T-cell (primary cell): ENCODE measurements at places on chromosomes 5 and 9.

GRCh38 chr5:77777281-77777892 lies 1.2 kb upstream of the TBCA start:
- no peak for DNase-seq

DNA sequence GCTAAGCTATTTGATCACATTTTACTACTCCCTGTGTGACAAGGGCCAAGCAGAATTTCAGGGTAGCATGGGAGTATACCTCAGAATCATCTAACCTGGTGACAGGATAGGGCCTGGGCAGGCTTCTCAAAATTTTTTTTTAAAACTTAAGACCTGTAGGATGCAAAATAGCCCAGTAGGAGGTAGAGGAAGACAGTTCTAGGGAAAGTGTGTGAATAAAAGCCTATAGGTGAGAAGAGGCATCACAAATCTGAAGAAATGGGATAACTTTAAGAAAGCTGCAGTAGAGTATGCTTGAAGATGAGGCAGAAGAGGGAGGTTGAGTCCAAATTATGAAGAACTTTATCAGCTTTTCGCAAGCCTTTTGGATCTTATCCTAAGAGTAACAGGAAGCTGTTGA lies 32.3 kb downstream of the CNTRL start:
- no peak for DNase-seq

DNA sequence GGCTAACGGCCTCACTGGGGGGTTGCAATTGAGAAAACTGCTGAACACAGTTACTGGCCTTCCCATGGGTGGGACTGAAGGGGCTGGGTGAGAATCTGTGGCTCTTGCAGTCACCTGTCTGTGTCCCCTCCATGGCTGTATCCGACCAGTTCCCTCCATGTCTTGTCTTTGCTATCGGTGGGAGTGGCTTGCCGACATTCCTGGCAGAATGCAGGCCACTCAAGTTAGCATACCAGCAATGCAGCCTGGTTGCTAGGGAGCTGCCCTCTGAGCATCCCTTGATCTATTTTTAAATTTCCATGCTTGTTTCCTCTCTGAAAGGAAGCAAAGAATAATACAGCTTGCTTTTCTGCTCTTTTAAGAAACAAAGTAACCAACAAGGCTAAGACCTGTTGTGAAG lies 1509.7 kb upstream of the WWC1 start:
- no peak for DNase-seq

GRCh38 chr9:2610985-2611384 lies 10.6 kb upstream of the VLDLR start:
- no peak for DNase-seq

DNA sequence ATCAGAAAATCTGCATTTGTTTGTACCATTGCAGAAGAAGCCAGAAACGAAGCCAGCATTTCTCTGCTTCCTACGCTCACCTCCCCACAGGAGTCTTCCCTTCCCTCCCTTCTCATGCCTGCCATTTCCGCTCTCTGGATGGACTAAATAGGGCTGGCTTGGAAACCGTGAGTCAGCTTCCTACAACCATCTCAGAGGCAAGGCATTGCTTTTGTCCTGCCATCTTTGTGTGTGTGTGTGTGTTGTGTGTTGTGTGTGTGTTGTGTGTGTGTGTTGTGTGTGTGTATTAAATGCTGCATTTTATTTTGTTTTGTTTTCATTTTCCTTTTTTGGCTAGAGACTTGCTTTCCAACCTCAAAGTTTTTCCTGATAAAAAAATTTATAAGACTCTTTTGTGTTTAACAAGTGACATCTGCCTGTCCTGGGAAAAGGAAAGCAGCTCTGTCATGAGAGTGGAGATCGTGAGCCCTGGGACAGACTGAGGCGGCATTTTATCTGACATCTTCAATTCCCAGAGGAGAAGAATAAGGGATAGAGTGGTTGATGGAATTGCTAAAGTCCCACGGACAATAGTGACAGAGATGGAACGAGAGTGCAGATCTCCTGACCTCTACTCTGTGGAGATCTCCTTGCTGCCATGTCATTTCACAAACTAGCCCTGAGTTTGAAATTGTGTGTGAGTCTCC lies 7.5 kb upstream of the EGFLAM start:
- DNase-seq, result no peak

- DNase-seq, result no peak
Observed at GRCh38 chr5:180438785-180439780, 55.1 kb upstream of the CNOT6 start.

- DNase-seq, result no peak
Observed at GRCh38 chr5:36569491-36569890, 36.9 kb upstream of the SLC1A3 start.

GRCh38 chr5:137693951-137694721 lies 41.8 kb downstream of the KLHL3 start:
- no peak for DNase-seq

GRCh38 chr5:62127098-62127736 lies 178.8 kb upstream of the KIF2A start:
- DNase-seq, result no peak

DNA sequence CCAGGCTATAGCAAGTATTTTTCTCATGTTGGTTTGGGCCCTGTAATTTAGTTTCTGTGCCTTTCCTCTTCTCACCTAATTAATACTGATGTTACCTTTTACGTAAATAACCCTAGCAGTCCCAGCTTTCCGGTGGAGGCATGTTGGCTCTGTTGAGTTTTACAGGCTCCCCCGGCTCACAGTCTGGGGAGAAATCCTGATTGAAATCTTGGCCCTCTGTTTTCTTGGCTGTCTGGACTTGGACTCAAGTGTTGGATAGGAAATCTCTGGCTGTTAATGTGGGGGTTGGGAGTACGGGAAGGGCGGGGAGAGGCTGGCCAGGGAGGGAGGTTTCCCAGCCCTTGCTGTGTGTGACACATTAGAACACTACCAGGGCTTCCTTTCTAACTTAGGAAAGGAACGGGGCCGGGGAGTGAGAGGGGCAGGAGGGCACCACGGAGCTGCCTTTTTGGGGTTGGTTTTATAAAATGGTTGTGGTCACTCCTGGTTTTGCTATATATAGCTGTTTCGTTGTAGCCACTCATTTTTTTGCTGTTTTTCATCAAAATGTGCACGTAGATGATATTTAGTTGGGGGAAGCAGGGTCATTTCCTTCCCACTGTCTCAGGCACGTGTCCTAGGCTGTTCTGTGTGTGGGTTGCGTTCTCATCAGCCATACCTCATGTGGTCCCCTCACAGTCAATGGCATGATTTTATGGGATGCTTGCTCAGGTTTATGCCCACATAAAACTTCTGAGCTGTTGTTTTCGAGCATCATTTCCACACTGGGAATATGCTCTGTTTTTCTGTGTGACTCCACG lies 11.0 kb downstream of the TRIO start:
- no peak for DNase-seq

GRCh38 chr9:78963911-78964310 lies 607.9 kb upstream of the TLE4 start:
- no peak for DNase-seq

- DNase-seq, result no peak
Observed at GRCh38 chr9:110579034-110579861, at the start of gene SVEP1. Gene SVEP1, minus strand, starts transcription at chr9:110579741. Its CDS starts 198 bp downstream, at chr9:110579543.

DNA sequence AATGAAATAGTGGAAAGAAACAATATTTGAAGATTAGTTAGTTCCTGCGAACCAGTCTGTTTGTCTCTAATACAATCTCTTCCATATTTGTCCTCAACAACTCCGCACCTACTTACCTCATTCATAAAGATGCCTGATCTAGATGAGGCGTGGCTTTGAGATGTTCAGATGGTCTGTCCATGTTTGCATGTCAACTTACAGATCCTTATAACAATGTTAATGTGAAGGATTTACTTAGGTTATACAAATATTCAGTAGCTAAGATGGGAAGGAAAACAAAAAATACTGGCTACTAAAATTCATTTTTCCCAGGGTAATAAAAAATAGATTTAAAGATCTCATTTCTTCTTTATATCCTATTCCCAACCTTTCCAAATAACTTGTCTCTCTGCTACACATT lies 8.3 kb downstream of the CDC14B start:
- no peak for DNase-seq

DNA sequence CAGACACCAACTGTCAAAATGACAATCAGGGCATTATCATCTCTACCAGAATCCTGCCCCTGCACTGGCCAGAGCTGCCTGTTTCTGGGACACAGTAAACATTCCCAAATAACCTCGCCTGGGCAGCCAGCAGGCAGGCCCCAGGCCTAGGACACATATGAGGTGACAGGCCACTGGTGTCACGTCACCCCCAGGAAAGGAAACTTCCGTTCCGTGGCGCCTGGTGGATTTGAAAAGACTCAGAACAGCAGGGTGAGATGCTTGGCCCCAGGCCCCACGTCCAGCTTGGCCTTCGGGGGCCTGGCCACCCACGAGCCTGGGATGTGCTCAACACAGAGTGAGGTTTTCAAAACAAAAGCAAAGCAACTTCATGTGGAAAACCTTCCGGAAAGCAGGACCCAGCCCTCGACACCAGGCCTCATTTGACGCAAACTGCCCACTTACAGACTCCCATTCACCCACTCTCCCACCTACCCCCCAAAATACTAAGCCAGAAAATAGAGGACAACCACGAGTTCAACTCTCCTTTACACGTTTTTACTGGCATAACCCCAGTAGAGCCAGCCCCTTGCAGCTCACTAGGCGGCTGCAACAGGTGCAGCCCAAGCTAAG lies 1.2 kb downstream of the SEMA4D start:
- peak; percentile 39 for DNase-seq

- DNase-seq, result no peak
Observed at GRCh38 chr5:82331557-82331956, 53.4 kb upstream of the RPS23 start.

DNA sequence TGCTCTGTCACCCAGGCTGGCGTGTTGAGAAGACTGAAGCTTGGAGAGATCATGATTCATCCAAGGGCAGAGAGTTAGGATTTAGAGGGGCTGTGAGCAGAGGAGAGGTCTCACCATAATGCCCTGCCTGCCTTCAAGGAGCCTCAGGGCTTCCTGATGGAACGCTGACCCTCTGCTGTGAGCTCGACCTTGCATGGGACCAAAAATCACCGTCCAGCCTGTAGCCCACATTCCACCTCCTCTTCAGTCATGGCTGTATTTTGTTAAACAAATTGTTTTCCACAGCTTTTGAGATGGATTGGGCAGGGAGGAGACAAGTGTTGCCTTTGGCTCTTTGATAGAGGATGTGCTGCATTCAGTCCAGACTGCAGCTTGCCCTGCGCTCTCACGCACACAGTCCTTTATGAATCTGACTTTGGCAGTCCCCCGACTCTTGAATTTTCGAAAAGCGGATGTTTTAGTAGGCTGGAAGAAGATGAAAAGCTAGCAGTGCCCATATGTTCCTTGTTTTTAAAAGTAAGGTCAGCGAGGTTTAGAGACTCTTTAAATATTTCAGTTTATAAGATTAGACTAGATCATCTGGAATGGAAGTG lies 79.5 kb downstream of the MVB12B start:
- DNase-seq, result no peak

GRCh38 chr5:178463321-178464155 lies 126.7 kb downstream of the COL23A1 start:
- no peak for DNase-seq

- no peak for DNase-seq
Observed at GRCh38 chr9:104069288-104069687, 24.8 kb upstream of the SMC2 start.

- DNase-seq, result no peak
Observed at GRCh38 chr5:55626790-55627189, 85.3 kb downstream of the SLC38A9 start.

- DNase-seq, result no peak
Observed at GRCh38 chr5:143738417-143739401, 73.3 kb upstream of the HMHB1 start.

- no peak for DNase-seq
Observed at GRCh38 chr5:21219251-21219650, 1231.3 kb upstream of the CDH18 start.

- no peak for DNase-seq
Observed at GRCh38 chr5:22572941-22573340, 280.2 kb downstream of the CDH12 start.

DNA sequence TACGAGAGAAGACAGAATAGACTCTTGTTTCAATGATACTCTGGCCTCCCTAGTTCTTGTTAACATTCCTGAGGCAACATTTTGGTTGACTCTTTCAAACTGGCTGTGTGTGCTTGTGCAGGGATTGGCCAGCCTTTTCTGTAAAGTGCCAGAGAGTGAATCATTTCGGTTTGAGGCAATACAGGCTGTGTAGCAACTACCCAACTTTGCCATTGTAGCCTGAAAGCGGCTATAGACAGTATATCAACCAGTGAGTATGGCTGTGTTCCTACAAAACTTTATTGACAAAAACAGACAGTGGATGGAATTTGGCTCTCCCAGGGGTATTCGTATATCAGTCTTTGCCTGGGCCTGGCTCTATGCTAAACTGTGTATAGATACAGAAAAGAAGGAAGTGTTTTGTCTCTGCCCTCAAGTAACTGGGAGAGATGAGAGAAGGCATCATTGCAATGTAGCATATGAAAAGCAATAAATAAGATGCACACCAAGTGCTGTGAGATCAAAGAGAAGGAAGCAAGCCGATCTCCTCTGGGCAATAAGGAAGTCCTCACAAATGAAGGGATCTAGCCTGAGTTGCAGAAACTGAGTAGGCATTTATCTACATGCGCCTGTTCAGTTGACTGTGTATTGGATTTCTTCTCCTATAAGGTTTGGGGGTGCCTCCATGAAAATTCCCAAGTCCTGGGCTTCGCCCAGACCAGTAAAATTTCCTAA lies 568.0 kb upstream of the KLF4 start:
- DNase-seq, result no peak

DNA sequence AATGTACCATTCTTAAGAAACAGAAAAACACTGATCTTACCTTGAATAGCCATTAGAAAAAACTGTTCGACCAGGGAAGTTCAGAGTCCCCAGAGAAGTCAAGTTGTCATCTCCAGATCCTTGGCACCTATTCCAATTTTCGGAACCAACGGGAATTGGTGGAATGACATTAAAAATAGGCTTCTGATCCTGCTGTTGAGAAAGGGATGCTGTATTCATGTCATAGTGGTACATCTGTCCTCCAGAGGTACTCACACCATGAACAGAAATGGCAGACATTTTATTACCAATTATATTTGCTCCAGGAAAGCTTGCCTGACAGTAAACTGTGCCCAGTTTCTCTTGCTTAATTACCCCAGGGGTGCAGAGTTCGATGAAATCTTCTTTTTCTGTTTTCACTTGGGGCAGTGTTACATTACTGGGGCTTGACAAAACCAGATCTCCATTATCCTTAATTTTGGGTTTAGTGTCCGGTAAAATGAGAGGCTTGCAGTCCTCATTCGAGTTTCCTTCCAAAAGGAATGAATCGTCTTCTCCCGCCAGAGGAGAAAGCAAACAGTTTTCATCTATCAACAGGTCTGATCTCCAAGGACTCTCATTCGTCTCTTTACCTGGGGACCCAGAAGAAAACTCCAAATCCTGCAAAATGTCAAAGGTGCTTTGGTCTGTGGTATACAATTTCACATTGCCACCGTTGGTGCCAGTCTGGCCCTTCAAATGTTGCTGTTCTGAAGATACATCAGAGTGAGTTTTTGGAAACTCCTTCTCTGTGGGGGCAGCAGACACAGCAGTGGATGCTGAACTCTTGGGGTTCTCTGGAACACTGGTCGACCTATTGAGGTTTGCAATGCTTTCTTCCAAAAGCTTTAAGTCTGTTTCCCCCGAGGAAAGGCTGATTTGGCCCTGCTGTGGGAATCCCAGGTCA lies 3.6 kb downstream of the NR3C1 start:
- DNase-seq, result no peak

DNA sequence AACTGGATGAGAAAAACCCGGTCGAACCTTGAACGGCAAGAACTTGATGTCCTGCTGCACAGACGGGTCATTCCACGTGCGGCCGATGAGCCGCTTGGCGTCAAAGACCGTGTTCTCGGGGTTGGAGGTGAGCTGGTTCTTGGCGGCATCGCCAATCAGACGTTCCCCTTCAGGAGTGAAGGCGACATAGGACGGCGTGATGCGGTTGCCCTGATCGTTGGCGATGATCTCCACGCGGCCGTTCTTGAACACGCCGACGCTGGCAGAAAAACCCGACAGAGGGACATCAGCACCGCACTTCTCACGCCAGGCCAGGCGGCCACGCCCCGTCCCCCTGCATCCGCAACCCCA lies 519 bp downstream of the HSPA5 start:
- peak; percentile 25 for DNase-seq
